ENCODE measurements at places on chromosomes 6 and 20. TPM values are rescaled to one million over a fixed set of nuclear protein-coding genes. Genes with fewer than 3 reads are reported as not detected.

Gene BMP6
- polyA plus RNA-seq, result 0.82 TPM

Gene STMND1
- 0.09 TPM for polyA plus RNA-seq

Gene ARMH2
- polyA plus RNA-seq, result 0.21 TPM

Gene KHDC1
- 4.1 TPM for polyA plus RNA-seq

Gene C6orf58
- polyA plus RNA-seq, result 0.25 TPM

Gene PRSS16
- polyA plus RNA-seq, result 96.4 TPM
